Tongue (tissue), 3 donors: ENCODE measurements at places on chromosomes 16 and 17. TPM values are rescaled to one million over a fixed set of nuclear protein-coding genes. Genes with fewer than 3 reads are reported as not detected.

ZNF750 gene
- total RNA-seq = 7.6 TPM

DNA sequence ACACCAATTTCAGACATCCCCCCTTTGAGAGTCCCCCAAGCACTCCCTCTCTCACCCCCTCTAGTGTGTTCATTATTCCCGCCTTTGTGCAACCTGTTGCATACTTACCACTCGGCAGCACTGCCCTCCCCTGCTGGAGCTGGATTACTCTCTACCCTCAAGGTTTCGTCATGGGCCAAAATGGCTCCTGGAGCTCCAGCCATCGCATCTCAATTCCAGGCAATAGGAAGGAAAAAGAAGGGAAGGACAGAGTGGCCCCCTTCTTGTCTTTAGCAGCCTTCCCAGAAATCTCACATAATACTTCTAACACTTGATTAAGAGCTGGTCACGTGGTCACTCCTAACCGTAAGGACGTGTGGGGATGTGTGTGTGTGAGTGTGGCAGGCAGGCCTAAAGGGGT is 20.2 kb downstream of the TMEM186 start:
- DNase-seq = no peak

DNA sequence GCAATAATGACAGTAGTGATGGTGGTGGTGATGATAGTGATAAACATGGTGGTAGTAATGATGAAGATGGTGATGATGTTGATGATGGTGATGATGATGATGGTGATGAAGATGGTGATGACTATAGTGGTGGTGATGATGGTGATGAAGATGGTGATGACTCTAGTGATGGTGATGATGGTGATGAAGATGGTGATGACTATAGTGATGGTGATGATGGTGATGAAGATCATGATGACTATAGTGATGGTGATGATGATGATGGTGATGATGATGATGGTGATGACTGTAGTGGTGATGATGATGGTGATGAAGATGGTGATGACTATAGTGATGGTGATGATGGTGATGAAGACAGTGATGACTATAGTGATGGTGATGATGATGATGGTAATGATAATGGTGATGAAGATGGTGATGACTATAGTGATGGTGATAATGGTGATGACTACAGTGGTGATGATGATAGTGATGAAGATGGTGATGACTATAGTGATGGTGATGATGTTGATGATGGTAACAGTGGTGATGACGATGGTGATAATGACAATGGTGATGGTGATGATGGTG is 35.6 kb downstream of the DYNLRB2 start:
- no peak for DNase-seq

GRCh38 chr16:56776562-56776961 is 46.6 kb downstream of the NUP93 start:
- peak; percentile 75 for DNase-seq
